ENCODE measurements at places on chromosomes 3 and 15.

- no peak for DNase-seq
Measured at GRCh38 chr15:33551860-33552259, 241.1 kb downstream of the RYR3 start.

DNA sequence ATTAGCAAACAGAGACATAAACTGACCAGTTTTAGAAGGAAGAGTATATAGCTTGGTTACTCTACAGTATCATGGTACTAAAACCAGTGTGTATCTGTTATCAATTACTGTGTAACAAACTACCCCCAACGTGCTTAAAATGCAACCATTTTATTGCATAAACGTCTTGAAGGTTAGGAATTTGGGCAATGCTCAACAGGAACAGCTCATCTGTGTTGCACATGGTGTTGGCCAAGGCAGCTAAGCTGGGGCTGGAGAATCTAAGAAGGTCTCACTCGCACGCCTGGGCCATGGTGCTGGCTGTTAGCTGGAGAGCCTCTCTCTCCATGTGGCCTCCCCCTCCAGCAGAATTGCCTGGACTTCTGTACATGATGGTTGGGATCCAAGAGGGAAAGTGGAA, 81.2 kb upstream of the THBS1 start:
- no peak for DNase-seq

DNA sequence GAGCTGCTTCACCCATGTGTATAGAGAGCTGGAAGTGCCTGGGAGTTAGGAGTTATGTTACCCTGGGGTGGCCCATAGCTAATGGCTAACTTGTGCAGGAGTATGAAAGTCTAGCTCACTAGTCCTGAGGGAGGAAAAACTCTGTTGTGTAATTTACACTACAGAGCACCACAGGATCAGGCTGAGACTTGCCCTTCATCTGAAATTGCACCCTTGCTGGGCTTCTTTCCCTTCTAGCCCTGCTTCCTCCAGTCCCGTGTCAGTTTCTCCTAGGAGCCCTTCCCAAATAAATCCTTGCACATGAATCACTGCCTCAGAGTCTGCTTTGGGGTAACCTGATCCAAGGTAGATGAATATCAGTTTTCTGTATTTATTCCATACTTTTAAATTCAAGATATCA, 40.0 kb downstream of the CTXND1 start:
- no peak for DNase-seq

- no peak for DNase-seq
Measured at GRCh38 chr3:184189421-184189820, 3.4 kb downstream of the ABCF3 start.

DNA sequence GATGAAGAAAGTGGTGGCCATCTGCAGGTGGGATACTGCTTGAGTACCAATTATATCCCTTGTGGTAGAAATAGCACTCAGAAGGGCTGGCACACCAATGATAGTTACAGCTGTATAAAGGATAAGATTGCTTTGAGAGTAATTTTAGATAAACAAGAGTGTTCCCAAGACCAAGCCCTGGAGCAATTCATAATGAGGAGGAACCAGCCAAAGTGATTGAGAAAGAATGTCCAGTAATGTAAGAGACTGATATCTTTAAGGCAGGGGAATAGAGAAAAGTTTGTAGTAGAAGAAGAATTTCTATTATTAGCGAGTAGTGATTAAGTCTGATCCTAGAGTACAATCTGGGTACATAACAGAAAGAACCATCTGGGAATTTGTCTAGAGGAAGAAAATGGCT, 945.1 kb downstream of the OTOL1 start:
- no peak for DNase-seq

DNA sequence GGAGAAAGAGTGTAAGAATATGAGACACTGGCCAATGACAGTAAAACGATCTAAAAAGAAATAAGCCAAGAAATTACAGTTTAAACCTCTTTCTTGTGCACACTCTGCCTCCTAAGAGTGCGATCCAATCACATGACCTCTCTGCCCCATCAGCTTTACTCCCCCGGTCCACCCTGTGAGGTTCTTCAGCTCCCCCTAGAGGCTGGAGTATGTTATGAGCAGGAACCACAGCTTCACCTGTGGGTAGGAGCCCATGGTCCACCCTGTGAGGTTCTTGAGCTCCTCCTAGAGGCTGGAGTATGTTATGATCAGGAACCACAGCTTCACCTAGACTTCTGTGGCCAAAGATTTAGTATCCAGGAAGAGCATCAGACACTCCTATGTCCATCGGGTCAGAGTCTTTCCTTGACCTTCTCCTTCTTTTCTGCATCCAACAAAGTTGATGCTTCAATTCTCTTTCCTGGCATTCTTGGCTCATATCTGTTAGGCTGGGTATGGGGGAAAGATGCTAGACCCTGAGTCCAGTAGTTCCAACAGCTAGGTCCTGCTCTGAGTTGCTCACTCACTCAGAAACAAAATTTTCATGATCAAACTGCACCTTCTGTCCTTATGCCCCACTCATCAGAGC, 164.0 kb downstream of the MINAR1 start:
- no peak for DNase-seq

DNA sequence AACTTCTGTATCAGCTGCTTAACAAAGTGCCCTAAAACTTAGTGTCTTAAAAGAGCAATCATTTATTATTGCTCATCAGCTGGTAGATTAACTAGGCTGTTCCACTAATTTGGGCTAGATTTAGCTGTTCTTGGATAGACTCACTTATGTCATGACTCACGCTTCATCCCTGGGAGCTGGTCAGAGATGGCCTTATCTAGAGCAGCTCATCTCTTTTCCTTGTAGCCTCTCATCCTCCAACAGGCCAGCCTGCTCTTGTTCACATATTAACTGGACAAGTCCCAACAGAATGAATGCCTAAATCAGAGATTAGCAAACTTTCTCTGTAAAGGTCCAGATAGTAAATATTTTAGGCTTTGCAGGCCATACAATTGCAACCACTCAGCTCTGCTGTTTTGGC, 66.9 kb upstream of the PLAAT1 start:
- no peak for DNase-seq

- DNase-seq = no peak
Measured at GRCh38 chr3:76436894-76437293, 603.0 kb upstream of the ROBO2 start.

GRCh38 chr3:132445817-132446216, 28.5 kb downstream of the DNAJC13 start:
- no peak for DNase-seq

DNA sequence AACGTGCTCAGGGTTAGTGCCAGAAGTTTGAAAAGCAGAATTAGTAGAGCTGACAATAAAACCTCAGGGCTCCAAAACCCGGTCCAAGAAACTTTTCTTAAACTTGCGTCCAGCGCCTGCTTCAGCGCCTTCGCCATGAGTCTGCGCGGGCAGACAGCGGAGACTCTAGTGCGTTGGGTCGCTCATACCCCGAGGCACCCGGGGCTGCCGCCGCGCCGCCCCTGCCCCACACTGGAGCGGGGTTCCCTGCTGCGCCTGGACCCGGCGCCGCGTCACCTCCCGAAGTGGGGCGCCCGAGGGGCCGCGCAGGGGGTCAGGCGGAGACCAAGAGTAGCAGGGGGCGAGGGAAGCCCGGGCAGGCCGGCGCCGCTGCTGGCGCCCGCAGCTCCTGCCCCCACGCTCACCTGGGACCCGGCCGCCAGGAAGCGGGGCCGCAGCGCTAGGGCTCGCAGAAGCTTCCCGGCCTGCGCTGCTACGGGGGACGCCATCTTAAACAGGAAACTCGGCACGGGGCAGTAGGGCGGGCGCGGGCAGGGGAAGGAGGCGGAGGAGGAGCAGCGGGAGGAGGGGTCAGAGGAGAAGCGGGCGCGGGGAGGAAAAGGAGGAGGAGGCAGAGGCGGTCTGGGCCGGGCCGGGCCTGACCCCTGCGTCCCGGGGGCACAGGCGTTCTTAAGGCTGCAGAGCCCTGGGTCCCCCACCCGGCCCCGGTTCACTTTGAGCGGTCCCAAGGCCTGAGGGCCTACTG, at the start of gene SUCLG2:
TSS of gene SUCLG2 (minus strand) at position 514 of the 745 bp plus-strand sequence. CDS start at position 488, 26 bp downstream.
- peak; percentile 96 for DNase-seq

DNA sequence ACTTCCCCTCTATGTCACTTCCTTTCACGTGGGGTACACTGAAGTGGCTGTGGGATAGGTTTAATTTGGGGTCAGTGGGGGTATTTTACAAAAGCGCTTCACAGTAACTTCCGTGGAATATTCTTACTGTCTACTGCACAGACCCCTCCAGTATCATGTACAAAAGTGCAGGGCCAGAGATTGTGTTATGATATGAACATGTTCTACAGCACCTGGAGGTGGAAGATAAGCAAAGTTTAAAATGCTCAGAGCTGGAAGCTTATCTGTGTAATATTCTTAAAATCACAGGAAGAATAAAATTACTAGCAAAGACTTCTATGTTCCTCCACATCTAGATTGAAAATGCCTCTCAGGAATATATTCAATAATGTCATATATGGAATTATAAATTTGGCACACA, 84.1 kb upstream of the TRIM42 start:
- no peak for DNase-seq

Data from right kidney (tissue), 9 donors.